ENCODE measurements at places on chromosomes 16 and 17. TPM values are rescaled to one million over a fixed set of nuclear protein-coding genes. Genes with fewer than 3 reads are reported as not detected.

Gene STH
- not detected for total RNA-seq

Gene CSHL1
- total RNA-seq, result not detected

Gene CYBC1
- total RNA-seq, result 56.1 TPM

Gene KRTAP17-1
- not detected for total RNA-seq

DNA sequence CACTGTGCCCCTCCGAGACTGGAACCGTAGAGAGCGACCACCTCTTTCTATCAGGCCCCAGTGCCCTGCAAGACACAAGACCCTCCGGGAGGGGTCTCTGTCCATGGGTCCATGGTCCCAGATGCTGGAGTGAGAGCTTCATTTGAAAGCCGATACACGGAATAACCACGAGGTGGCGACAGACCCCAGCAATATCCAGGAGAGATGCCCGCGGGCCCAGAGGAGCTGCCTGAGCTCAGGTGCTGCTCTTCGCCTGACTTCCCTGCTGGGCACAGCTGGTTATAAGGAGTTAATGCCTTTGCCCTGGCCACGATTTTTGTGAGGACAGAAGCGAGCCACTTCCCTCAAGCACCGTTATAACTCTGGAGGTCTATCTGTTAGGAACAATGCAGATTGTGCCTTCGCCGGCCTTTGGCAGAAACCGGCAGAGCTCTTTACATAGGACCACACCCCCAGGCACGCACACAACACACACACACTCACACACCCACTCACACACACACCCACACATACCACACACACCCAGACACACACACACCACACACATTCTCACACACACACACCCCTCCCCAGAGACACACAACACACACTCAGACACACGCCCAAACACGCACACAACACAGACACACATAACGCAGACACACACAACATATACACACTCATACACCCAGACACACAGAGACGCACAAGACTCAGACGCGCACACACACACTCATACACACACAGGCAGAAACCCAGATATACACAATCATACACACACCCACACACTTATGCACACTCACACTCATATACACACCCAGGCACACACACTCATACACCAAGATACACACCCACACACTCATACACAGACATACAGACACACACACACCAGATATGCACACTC, 436.4 kb downstream of the SOX9 start:
- H3K36me3 ChIP-seq, result no peaks in the 10 kb centered on the region
- no peaks in the 10 kb centered on the region for H3K27me3 ChIP-seq
- no peak for DNase-seq
- H3K27ac ChIP-seq, result no peak overlapping the region

DNA sequence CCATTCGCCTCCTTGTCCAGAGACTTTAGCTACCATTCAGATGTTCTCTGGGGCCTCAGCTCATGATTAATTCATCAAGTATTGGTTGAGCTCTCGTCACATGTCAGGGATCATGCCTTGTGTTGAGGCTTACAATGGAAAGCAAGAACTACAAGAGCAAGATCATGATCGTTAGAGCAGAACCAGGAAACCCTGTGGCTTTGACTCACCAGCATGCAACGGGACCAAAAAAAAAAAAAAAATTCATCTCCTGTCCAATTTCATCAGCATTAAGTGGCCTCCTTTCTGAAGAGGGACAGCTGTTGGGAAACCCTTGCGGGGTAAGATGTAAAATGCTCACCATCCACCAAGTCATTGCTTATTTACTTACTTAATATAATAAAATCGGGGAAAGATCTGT, 12.1 kb upstream of the USP10 start:
- no peak overlapping the region for H3K4me3 ChIP-seq
- H3K36me3 ChIP-seq, result no peaks in the 10 kb centered on the region
- no peak overlapping the region for H3K27ac ChIP-seq
- no peak for DNase-seq
- H3K4me1 ChIP-seq, result no peaks in the 10 kb centered on the region
- H3K27me3 ChIP-seq, result no peaks in the 10 kb centered on the region

DNA sequence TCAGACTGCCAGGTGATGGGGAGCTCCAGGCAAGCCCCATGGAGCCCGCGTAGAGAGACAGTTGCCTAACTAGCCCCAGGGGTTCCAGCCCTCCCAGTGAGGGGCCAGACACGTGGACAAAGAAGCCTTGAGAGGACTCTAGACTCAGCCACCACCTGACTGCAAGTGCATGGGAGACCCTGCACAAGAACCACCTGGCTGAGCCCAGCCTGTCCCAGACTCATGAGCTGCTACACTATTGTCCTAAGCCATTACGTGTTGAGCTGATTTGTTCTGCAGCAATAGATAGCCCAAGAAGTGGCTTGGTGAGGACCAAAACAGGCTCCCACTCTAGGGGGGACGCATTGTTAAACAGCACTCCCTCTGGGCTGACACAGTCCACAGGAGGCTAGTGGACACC, 37.6 kb upstream of the KLHDC4 start:
- H3K36me3 ChIP-seq, result no peaks in the 10 kb centered on the region
- H3K4me3 ChIP-seq, result no peak overlapping the region
- DNase-seq, result no peak
- peaks cover 55% of the 10 kb centered on the region for H3K27me3 ChIP-seq
- H3K27ac ChIP-seq, result no peak overlapping the region

- H3K27ac ChIP-seq, result no peak overlapping the region
- H3K36me3 ChIP-seq, result no peaks in the 10 kb centered on the region
- H3K27me3 ChIP-seq, result no peaks in the 10 kb centered on the region
- no peak overlapping the region for H3K4me3 ChIP-seq
These were observed 344.9 kb downstream of the CPPED1 start for GRCh38 chr16:12458591-12459358.

DNA sequence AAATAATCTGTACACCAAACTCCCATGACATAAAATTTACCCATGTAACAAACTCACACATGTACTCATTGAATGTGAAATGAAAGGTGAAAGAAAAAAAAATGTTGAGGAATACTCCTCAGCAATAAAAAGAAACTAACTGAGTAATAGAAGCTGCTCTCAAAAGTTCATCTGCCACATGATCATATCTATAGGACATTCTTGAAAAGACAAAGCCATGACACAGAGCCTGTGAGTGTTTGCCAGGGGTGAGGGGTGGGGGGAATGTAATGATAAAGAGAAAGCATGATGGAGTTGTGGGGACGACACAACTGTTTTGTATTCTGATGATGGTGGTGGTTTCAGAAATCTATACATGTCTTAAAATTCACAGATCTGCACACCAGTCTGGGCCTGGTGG, 52.2 kb upstream of the TMC5 start:
- no peaks in the 10 kb centered on the region for H3K4me1 ChIP-seq
- no peaks in the 10 kb centered on the region for H3K36me3 ChIP-seq
- H3K27me3 ChIP-seq, result no peaks in the 10 kb centered on the region
- no peak overlapping the region for H3K27ac ChIP-seq

- no peak for DNase-seq
- H3K27me3 ChIP-seq, result no peaks in the 10 kb centered on the region
- H3K27ac ChIP-seq, result no peak overlapping the region
These were observed 47.6 kb downstream of the C17orf67 start for GRCh38 chr17:56785997-56786680.
